KBM-7 (cell line): ENCODE measurements at places on chromosomes 4 and X.

DNA sequence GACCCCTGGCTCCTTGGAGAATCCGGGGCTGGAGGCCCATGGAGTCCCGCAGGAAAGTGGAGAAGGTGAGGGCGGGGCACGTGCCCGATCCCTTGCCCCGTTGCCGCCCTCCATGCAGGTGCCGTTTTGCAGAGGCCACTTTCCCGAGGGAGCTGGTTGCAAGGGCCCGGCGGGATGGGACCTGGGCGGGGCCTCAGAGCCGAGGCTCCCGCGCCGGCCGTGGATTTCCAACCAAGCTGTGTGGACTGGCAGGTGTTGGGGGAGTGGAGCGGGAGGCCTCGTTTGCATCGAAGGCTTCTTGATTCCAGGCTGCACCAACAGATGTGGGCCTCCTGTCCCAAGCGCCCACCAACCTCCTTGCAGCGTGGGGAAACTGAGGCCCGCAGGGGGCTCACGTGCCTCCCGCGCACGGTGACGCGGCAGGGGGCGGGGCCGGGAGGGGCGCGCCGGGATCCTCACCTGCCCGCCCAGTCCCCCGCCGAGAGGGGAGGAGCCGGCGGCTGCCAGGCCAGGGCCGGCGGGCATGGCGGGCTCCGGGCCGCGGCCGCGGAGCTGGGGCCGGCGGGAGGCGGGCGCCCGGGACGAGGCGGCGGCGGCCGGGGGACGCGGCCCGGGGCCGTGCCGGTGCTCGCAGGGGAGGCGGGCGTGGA, 24.9 kb downstream of the SH3BP2 start:
- no peak for DNase-seq

- no peak for DNase-seq
These were observed 21.0 kb upstream of the JAKMIP1 start for GRCh38 chr4:6221301-6221850.

DNA sequence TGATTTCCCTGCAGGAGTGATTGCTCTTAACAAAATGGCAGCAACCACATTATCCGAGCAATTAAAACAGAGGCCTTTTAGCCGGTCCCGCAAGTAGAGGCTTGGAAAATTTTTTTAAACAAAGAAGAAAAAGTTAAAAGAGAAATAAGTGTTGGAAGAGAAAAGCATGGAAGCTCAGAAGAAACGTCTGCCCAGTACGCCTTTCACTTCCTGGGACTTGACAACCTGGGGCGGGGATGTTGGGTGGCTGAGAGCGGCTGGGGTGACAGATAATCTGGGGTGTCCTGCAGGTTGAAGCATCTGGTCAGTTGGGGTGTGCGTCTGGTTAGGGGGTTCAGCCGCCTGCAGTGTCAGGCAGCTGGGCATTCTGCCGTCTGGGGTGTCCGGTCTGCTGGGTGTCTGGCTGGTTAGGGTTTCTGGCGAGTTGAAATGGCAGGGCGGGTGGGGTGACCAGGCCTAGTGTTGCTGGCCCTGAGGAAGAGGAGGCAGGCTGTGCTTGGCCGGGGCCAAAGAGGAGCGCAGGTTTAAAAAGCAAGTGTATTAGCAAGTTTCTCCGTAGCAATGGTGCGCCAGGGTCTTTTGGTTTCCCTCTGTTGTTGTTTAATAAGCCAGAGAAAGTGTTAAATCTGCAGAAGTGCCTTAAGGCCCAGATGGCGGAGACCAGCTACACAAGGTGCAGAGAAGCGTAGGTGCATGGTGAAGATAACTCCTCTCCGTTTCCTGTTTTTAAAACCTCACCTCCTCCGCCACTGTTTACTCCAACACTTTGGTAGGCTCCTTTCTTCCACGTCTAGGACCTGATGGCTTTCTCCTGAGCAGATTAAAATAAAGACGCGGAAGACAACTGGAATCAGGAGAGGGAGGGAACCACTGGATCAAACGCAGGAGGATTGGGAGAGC, 5.6 kb downstream of the HAND2 start:
- no peak for DNase-seq

DNA sequence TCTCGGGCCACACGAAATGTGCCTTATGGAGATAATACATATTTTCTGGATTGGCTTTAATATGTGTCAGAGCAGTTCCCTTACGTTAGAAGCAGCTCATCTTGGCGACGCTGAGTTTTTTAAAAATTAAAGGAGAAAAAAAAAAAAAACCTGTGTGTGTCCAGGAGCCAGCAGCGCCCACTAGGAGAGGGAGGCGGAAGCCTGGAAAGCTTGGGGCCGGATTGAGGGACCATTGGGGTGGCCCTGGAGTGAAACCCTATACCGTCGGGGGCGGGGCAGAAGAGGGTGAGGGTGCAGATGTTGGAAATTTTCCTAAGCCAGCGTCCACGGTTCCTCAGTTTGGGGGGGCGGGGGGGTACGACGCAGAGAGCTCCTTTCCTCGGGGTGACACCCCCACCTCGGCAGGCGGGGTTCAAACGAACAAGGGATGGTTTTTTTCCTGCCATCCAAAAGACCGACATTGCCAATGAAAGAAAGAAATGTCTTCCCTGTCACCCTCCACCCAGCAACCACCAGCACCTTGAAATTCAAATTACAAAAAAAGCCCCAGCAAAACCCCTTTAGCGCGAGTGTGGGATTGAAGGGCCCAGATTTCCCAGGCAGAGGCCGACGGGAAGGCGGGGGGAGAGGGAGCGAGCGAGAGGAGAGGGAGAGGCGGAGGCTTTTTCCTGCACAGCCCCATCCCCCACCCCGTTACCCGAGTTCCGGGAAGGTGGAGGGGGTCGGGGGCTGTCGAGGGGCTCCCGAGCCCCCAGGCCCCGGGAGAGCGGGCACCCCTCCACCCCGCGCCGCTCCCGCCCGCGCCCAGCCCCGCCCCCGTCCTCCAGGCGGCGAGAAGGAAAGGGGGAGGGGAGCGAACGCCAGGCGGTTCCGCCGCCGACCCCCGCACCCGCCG, 859 bp downstream of the SMARCA1 start:
- peak; percentile 11 for DNase-seq

DNA sequence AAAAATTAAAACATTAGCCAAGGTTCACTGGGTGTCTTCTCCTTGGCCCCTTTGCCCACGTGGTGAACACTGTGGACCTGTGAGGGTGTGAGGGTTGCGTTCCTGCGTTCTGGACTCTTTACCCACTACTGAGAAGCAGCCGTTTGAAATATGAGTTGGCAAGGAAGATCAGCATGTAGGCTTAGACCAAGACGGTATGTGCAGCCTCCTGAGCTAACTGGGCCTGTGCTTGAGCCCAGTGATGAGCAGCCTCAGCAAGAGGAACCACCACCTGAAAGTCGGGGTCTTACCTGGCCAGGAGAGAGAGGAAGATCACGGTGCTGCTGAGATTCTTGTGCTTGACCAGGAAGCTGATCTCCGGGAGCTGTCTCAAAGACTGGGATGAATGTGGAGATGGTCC, 19.5 kb downstream of the RGS12 start:
- DNase-seq: no peak
